ENCODE measurements at places on chromosomes 4 and X.

DNA sequence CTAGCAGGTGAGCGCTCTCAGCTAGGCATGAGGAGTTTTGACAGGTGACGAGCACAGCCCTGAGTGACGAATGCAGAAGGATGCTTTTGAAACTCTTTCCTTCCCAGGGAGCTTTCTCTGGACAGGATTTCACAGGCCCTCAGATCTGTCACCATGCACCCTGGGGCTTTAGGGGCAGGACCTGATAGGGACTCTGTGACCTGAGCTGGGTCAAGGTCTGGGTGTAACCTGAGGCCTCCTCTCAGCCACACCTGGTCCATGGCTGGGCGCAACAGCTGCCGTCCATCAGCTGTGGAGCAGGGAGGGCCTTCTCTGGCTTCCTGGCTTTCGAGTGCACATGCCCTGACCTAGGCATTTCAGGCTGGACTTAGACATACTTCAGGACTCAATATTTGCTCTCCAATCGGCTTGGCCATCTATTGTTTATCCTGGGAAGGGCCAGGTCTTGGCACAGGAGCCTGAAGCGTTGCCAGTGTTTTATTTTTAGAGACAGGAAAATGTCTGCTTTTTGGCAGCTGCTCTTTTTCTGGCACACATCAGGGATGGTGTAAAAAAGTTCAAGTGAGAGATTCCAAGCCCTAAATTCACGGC lies 56.4 kb downstream of the C4orf51 start:
- DNase-seq = no peak

DNA sequence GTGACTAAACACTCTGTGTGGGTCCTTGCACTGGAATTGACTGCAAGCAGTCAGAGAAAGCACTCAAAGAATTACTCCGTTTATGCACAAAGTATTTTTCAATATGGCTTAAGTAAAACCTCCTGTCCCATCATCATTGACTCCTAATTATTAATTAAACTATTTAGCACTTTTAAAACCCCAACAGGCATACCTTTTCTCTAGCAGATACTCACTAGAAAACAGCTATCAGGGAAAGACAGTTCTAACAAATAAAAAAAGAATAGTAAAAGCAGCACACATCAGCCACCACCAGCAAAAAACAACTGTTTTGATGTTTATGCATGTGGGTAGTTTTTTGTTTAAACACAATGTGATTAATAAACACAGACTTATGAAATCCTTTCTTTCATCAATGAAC lies 66.2 kb upstream of the GYPA start:
- DNase-seq = no peak

DNA sequence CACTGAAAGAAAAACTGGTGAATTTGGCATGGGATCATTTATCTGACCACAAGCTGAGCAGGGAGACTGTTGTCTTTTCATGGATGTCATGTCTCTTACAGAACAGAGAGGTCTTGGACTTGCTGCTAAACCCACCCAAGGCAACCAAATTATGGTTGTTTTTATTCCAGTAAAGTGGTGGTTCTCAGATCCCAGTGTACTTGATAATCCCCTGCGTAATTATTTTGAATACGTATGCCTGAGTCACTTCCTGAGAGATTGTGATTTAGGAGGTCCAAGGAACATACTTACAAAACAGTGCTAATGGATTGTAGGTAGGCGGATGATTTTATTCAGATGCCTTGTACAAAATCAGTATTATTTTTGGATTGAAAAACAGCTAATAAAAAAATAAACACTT lies 585.6 kb downstream of the IL1RAPL1 start:
- DNase-seq = no peak

GRCh38 chr4:188704288-188704687 lies 565.0 kb downstream of the TRIML1 start:
- no peak for DNase-seq

GRCh38 chrX:109840585-109840984 lies 107.5 kb upstream of the ACSL4 start:
- peak; percentile 87 for DNase-seq

DNA sequence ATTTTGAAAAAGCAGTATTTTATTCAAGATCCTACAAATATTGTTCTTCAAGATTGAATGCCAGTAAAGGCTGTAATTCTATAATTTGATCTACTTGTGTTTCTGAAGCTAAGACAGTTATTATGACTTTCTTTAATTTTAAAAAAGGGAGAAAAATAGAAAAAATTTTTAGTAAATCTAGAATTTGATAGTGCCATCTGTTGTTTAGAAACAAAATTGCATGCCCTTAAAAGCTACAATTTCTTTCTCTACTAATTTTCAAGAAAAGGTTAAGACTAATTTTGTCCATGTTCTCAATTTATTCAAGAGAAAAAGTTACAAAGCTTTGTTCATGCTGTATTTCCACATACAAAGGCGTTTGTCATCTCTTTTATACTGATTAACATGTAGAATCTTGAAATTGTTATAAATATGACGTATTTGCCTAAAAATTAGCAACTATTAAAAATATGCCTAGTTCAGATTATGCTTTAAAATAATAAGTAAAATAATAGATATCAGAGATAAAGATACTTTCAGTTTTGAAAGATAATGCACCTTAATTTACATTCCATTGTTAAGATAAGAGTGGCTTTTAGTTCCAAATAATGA lies 25.6 kb upstream of the MMRN1 start:
- DNase-seq = no peak

GRCh38 chr4:85474818-85475630 lies at the start of gene ARHGAP24:
TSS of gene ARHGAP24 (plus strand) at chr4:85475150.
- peak; percentile 97 for DNase-seq

- DNase-seq = no peak
Measured at GRCh38 chrX:48989483-48989882, 12.6 kb downstream of the GRIPAP1 start.

DNA sequence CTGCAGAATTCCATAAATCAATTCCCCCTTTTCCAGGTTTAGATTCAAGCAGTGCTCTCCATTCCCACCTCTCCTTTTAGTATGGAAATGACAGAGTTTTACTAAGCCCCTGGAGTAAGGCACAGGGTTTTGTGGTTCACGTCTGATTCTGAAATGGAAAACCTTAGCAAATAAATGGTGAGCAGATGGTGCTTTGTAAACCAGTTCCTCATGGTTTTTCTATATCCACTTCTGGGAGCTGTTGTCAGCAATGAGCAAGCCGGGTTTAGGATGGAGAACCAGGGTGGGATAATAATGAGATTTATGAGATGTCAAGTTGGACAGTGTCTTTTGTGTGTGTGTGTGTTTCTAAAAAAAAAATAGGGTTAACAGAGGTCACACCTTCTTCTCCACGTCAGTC lies 113.8 kb upstream of the RBPJ start:
- DNase-seq = no peak

DNA sequence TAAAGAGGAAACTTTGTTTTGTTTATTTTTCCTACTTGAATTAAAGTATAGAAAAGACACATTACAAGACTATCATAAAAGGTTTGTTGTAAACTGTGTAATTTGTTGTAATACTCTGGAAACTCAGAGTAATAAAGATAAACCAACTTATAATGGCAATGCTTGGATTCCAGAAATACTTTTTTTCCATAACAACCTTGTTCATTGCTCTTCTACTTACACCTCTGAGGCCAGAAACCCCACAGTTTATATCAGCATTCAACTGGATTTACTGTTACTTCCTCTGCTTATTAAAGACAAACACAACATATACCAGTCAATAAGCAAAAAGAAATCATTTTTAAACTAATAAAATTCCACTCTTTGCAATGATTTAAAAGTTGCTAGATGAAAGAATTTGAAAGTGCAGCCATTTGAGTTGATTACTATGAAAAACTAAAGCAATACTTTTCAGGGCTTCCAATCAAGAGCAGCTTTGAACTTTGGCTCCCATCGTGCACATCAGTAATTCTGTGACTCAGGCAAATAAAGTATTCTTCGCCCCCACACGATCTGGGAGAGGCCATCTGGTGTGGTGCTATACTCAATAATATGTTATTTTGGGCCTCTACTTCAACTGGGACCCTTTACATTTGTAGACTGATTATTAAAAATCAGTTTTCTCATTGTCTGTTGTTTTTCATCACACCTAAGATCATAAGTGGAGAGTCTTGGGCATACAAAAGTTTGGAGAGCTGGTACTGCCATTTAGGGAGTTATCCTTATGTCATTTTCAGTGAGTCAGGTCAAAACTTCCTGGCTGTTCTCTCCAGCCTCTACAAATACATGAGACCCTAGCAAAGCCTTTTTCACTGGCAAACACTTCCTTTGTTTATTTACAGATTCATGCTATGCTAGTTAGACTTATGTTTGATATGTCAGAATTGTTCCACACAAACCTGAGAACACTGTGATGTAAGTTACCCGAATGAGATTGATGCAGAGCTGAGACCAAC lies 20.5 kb downstream of the DDIT4L start:
- DNase-seq = no peak

DNA sequence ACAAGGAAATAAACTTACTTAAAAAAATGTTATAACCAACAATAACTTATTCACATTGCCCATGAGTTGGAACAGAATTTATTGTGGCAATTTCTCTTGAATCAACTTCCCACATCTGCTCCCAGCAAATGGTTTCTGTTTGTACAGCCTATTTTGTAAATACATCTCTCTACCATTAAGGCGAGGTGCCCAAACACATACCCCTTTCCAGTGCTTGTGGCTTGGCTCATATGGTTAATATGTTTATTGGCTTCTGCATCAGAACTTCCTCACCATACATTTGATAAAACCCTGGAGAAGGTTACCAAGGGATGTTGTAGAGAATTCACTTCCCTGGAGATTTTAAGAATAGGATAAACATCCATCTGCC lies 207.1 kb downstream of the SOWAHB start:
- no peak for DNase-seq

- no peak for DNase-seq
Measured at GRCh38 chr4:103645991-103646390, 73.8 kb downstream of the TACR3 start.

DNA sequence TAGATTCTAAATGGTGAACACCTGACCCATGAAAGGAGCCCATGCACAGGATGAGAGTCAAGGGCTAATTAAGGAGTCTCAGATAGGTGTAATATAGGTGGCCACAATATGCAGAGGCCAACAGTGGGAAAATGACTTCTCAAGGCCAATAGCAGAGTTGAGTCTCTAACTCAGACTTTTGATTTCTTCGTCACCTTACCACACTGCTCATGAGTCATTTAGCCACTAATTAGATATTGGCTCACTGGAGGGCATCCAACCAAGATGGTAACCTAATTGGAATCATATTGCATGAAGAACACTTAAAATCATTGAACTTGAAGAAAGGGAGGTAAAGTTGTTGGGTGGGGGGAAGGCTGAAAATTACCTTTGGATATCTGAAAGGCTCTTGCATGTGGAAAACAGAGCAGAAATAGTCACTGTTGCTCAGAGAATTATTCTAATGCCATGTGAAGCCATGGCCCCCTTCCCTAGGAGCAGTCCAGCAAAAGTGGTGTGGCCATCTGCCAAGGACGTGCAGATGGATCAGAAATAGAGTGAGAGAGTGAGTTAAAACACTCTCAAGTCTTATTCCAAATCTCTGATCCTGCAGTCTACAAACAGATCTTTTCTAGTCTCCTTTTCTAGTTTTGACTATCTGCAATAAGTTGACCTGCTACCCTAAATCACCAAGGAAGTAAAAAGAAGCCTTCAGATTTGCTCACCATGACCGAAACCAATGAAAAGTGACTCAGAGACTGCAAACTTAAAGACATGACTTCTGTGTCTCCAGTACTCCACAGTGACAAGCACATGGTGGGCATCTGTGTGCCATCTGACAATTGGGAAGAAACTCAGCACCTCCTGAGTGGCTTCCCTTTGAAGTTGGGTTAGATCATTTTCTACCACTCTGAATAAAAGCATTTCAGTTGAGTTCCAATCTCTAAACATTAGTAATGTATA lies 93.9 kb upstream of the C1QTNF7 start:
- peak; percentile 85 for DNase-seq

- no peak for DNase-seq
Measured at GRCh38 chrX:3231766-3232165, 114.7 kb downstream of the MXRA5 start.
